ENCODE measurements at places on chromosomes 3 and 15.

DNA sequence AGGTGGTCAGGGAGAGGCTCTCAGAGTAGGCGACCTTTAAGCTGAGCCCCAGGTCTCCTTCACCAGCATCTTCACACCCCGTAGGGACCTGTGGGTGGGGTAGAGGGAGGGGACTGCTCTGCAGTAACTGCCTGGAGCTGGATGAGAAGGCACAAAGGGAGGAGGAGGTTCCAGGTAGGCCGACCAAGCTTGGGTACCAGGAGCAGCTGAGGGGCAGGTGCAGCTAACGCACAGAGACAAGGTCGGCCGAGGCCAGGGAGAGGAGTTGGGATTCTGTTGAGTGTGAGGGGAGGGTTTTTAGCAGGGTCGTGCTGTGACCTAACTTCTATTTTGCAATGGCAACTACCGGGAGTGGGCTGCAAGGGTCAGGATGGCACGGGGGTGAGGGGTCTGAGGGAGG is 5.9 kb upstream of the GRIP2 start:
- no peak for DNase-seq

- no peak for DNase-seq
These were observed 10.6 kb upstream of the MINDY2 start for GRCh38 chr15:58760385-58761009.

GRCh38 chr3:59938828-59939227 is 889.0 kb upstream of the CFAP20DC start:
- no peak for DNase-seq

- no peak for DNase-seq
These were observed 15.9 kb downstream of the ZXDC start for GRCh38 chr3:126459763-126460127.

DNA sequence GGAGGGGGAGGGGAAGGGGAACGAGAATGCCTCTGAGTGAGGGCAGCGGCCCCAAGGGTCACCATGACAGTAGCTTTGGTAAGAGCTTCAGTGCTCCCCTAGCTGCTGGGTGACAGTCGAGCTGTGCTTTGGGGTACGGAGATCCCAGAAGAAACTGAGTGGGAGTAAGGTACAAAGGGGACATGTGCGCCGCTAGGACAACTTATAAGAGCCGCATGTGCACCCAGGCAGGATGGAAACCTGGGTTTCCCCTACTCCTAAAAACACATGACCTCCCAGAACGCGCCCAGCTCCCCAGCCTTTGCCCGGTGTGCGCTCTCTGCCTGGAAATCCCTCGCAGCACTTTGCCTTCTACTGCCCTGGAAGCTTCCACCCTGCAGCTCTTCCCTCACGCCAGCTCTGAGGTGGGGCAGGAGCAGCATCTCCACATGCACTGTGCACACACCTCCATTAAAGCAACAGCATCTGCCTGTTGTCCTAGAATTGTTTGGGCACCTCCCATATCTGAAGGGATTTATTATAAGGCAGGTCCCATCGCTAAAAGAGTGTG is 232.2 kb downstream of the ADAMTS17 start:
- DNase-seq = no peak

DNA sequence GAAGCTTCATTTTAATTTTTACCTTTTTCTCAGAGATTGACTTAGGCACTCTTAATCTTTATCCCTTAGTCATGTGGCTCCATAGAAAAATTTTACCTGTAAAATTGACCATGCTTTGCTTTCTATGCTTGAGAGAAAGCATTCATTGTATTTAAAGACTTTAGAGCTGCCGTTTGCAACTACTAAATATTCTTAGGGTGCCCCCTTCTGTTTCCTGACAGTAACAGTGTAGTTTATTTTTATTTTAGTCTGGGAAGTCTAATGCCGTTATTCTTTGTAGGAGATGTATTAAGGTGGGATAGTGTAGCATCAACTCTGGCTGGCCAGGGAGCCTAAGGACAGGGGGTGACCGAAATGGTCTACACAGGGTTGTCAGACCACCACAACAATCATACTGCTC is 84.5 kb upstream of the SYNPR start:
- DNase-seq = no peak

DNA sequence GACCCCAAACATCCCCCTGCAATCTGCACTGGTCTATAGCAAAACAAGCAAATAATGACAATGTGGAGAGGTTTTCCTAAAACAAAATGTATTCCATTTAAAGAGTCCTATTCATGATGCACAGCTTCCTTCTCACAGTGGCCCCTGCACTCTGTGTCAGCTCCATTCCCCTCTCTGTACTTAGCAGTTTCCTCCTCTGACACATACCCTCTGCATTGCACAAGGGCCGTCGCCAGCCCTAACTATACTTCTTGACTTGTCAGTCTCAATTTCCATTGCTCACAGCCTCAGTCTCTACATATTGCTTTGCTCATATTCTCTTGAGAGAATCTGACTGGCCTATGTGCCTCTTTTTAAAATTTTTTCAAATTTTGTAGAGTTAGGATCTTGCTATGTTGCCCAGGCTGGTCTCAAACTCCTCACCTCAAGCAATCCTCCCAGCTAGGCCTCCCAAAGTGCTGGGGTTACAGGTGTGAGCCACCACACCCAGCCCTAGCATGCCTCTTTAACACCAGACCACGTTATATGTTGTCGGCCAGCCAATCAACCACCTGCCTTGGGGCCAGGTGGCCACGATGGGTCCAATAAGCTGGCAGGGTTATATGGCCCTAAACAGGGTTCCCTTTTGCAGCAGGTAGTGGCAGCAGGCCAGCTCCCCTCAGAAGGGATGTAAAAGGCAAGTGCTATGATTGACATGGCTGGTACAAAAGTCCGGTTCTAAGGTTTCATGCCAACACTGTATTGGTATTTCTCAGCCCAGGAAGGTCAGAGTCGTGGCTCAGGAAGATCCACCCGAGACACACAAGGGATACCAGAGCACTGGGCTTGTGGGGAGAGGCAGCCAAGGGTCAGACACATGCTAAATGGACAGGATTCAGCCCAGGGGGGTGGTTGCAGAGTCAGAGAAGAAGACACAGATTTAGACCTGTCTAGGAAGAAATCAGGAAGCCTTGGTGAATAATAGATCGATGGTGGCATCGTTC is 59.0 kb upstream of the SMAD3 start:
- DNase-seq = no peak

GRCh38 chr3:49174397-49174985 is 3.1 kb downstream of the KLHDC8B start:
- DNase-seq = no peak

- DNase-seq = no peak
These were observed 66.0 kb downstream of the TTBK2 start for GRCh38 chr15:42854576-42854975.

GRCh38 chr15:39118510-39118909 is 462.4 kb upstream of the THBS1 start:
- no peak for DNase-seq

DNA sequence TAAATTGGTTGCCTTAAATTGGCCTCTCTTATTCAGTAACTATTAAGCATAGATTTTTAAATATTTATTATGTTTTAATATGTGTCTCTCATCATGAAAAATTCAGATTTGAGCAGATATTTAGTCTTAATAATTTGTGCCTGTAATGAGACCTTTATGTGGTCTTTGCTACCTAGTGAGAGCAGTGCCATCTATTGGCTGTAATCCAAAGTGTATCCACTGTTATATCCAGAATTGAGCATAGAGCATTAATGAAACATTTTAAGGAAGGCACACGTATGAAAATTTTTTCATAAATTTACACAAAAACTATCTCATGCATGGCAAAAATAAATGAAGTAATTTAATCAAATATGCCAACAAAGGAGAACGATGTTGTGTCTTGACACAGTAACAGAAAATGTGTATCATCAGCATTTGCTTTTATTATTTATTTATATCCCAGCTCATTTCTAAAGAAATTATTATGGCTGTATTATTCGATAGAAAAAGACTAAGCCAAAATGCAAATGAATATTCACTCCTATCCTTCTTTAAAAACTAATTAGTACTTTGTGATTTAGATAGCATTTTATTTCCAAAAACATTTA is 203.5 kb downstream of the RSRC1 start:
- no peak for DNase-seq

GRCh38 chr15:62320259-62320658 is 155.2 kb upstream of the C2CD4B start:
- DNase-seq = no peak

GRCh38 chr3:128188326-128188725 is 35.0 kb downstream of the EEFSEC start:
- no peak for DNase-seq

- DNase-seq = no peak
These were observed 3.0 kb downstream of the FAM174B start for GRCh38 chr15:92652576-92652966.

DNA sequence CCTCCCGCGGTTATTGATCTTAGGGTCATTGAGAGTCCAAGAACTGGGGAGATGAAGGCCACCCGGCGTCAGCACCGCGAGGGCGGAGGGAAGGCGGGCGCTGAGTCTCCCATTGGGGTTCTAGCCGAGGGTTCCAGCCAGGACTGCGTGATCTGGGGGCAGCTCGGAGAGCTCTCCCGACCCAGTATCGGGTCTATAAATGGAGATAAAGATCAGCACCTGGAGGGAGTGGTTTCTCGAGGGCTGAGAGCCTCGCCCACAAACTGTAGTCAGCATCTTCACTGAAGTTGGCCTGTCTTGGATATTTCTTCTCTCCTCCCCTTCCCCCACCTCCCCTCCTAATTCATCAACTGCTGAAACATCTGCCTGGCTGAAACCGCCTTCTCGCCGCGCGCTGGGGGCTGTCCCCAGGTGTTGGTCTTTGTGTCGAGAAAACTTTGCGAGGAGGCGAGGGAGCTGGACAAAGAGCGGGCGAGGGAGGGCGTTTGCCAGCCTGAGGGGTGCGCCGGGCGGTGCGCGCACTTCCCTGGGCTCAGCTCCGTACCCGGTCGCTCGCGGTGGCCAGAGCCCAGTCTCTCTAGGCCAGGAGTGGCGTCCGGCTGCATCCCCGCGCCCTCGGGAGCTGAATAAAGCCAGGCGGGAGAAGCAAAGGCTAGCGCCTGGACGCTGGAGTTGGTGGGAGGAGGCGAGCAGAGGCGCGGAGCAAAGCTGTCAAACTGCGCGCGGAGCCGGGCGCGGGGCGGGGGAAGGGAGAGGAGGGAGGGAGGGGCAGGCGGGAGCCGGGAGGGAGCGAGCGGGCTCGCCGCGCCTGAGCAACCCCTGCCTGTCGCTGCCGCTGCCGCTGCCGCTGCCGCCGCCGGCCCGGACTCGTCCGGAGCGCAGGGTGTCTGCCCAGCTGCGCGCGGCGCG is at the start of gene ST8SIA2:
Gene ST8SIA2 (plus strand): TSS at position 811 of the 909 bp plus-strand sequence. CDS start 184 bp downstream, outside the sequence.
- DNase-seq = no peak

- no peak for DNase-seq
These were observed 14.5 kb downstream of the SETD2 start for GRCh38 chr3:47149339-47149933.

DNA sequence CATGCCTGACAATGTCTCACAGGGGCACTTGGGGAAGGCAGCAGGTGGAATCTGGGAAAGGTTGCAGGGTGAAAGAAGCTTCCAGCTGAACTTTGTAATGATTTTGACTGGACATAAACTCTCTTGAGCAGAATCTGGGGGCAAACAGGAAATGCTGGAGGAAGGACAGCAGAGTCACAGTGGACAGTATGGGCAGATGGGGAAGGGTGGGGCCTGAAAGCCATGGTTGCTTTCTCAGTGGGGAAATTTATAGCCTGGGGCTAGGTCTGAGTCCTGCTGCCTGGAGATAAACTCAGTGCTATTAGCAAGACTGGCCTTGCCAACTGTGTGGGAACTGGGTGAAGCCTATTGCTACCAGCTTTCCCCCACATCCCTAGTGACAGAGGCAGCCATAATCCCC is 203.2 kb downstream of the OSBPL10 start:
- DNase-seq = no peak

- DNase-seq = no peak
These were observed 66.9 kb downstream of the FOXB1 start for GRCh38 chr15:60070838-60071493.

GRCh38 chr3:56754741-56755417 is 46.9 kb downstream of the ARHGEF3 start:
- no peak for DNase-seq

GRCh38 chr15:97301166-97301565 is 659.3 kb upstream of the ARRDC4 start:
- no peak for DNase-seq

- no peak for DNase-seq
These were observed 17.6 kb upstream of the ACTL6A start for GRCh38 chr3:179544981-179545645.

DNA sequence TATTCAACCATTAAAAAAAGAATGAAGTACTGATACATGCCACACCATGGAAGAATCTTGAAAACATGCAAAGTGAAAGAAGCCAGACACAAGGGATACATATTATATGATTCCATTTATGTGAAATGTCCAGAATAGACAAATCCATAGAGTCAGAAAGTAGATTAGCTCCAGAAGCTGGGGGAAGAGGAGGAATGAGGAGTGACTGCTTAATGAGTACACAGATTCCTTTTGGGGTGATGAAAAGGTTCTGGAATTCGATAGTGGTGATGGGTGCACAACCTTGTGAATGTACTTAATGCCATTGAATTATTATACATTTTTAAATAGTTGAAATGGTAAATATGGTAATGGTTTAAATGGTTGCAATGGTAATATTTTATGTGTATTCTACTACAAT is 90.6 kb upstream of the SPATA12 start:
- no peak for DNase-seq

DNA sequence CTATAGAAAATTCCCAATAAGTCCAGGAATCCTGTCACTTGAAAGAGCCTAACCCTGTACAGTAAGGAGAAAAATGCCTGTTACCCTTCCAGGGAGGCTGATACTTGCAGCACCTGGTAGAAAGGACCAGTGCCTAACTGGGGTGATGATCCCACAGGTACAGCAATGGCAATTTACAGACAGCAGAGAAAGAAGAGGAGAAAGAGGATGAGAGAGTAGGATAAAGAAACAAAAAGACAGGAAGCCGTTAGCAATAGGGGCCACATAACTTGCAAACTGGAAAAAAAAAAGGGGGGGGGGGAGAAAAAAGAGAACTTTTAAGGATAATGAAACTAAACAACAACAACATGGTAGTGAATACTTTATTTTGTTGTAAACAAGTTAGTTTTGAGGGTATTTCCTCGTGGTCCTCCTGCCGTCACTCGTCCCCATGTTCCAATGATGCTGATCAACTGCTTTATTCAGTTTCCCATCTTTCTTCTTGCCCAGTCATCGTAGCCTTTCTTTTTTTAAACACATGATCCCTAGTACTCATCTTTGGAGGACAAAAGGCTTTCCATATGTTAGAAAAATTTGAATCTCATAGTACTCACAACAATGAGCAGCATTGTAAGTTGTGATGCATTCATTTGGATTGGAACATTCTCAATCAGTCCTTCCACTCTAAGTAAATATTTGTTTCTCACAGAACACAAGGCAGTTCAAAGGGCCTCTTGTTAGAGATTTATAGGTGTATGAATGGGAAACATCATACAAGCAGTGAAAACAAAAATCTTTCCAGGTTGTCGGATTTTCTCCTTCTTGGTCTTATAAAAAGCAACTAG is 8.6 kb downstream of the TM4SF1 start:
- no peak for DNase-seq
